ENCODE measurements at places on chromosomes 1 and 21.

DNA sequence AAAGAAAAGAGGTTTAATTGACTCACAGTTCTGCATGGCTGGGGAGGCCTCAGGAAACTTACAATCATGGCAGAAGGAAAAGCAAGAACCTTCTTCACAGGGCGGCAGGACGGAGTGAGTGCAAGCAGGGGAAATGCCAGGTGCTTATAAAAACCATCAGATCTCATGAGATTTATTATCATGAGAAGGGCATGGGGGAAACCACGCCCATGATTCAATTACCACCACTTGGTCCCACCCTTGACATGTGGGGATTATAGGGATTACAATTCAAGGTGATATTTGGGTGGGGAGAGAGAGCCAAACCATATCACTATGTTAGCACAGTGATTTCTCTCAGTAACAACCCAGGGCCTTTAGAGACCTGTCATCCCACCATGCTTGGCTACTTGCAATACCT is 39.9 kb downstream of the LRRN2 start:
- DNase-seq, result no peak

DNA sequence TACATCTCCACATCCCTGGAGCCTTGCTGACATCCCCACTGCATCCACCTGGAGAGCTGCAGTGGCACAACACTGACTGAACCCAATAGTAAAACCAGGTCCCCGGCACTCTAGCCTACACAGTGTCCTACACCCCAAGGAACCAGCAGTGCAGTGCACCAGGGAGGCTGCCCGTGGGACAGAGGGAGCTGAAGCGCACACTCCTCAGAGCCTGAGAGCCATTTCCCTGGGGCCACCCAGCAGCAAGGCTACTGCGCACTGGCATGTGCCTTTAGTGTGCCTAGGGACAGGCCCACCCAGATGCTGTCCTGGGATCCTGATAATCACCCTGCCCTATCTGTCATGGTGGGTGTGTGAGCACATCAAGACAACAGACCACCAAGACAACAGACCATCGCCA is 31.9 kb downstream of the NSL1 start:
- no peak for DNase-seq

GRCh38 chr21:41951876-41952567 is 1.8 kb downstream of the C2CD2 start:
- no peak for DNase-seq

- DNase-seq, result peak; percentile 23
Observed at GRCh38 chr1:5915587-5916571, 76.3 kb downstream of the NPHP4 start.

DNA sequence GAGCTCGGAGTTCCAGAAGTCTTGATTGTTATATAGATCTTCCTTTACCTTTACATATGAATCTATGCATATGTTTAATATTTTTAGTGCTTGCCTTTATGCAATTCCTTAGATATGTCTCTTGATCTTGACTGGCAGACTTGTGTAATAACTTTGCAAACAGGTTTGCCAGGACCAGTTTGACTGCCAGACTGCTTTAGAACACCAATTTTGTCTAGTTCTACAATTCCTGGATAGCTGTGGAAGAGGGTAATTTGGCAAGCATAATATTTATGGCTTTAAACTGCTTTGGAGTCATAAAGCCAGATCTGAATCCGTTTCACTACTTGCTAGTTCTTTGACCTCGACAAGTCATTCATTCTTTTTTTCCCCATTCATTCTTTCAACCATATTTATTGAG is 250.0 kb downstream of the FAF1 start:
- DNase-seq, result no peak

- DNase-seq, result no peak
Observed at GRCh38 chr21:46135782-46136395, 19.5 kb downstream of the FTCD start.

DNA sequence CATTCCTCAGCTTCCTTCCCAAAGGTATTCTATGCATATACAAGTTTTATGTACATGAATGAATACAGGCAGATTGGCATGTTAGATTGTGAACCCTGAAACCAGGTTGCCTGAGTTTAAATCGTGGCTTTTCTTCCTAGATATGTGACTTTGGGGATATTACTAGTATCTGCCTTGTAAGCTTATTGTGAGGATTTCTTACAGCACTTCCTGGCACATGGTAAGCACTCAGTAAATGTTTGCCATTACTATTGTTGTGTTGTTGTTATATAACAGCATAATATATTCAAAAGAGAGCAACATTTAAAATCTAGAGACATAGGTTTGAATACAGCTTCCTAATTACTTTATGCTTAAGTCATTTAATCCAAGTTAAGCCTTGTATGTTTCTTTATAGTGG is 45.1 kb downstream of the RAP1A start:
- no peak for DNase-seq

DNA sequence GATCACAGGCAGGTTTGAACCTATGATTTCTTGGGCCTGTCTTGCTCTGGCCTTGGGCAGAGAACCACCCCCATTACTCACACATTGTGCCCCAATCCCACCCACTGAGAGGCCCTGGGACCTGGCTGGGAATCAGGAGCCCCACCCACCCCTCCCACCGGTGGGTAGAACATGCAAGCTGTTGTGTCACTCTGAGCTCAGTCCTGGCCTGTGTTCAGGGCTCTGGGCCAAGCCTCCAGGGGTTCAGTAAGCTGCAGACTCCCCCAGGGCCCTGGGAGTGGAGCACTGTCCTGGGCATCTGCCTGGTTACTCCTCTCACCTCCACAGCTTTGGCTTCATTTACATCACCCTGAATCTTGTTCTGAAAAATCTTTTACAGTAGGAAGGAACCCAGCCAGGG is 270.5 kb downstream of the RRAGC start:
- DNase-seq, result no peak

DNA sequence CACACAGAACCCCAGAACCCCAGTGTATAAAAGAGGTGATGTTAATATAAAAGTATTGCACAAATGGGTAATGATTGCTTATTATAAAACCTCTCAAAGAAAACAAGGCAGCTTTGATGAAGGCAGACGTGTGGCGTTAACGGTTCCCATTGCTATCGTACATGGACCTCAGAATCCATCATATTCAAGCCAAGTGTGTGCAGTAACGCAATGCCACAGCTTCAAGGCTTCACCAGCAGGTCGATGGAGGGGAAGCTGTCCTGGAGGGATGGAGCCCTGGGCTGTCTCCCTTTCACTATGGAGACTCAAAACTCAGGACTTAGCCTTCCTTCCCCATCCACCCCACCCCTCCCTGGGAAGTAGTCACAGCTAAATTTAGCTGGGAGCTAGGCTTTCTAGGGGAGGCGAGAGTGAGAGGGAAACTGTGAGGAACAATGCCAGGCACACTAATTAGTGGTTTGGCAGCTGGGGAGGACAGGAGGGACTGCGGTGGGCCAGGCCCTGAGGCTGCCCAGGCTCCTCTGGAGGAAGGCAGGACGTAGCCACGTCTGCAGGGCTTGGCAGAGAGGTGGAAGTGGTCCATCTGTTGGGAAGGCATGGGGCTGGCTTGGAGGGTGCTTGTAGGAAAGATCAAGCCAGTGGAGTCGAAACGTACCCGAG is 121.2 kb downstream of the HMGB4 start:
- DNase-seq, result no peak

GRCh38 chr1:108200687-108201051 is 526 bp upstream of the SLC25A24 start:
- DNase-seq, result peak; percentile 74

GRCh38 chr1:1157033-1157365 is 16.7 kb upstream of the TTLL10 start:
- no peak for DNase-seq

GRCh38 chr1:193794239-193794638 is 607.8 kb upstream of the B3GALT2 start:
- no peak for DNase-seq

DNA sequence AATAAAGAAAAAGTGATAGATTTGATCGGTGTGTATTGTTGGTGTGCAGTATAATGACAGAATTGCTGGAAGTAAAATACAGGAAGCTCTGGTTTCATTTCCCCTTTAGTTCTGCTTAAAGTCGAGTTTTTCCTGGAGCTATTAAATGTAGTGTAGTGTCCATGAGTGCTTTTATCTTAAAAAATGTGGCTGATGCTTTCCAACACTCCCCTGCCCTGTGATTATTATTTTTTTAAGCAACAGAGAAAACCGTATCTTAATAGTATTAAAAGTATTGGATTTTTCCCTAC is 1.1 kb downstream of the LGALS8 start:
- DNase-seq, result no peak

DNA sequence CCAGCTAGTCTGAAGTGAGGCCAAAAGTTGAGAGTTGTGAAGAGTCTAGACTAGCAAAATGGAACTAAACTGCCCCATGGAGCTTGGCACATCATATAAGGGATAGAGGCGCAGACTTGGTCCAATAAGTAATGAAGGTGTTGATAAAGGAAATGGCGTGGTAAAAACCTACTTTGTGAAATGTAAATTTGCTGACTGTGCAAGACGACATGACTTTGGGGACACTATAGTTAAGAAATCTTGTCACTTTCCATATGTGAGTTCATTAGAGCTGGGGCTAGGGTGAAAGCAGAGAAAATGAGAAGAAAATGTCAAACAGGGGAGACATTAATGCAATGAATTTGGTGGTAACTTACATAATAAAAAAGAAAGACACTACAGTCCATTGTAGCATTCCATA is 50.1 kb downstream of the CLDN17 start:
- no peak for DNase-seq

GRCh38 chr1:92502247-92502646 is 15.5 kb upstream of the GFI1 start:
- no peak for DNase-seq

DNA sequence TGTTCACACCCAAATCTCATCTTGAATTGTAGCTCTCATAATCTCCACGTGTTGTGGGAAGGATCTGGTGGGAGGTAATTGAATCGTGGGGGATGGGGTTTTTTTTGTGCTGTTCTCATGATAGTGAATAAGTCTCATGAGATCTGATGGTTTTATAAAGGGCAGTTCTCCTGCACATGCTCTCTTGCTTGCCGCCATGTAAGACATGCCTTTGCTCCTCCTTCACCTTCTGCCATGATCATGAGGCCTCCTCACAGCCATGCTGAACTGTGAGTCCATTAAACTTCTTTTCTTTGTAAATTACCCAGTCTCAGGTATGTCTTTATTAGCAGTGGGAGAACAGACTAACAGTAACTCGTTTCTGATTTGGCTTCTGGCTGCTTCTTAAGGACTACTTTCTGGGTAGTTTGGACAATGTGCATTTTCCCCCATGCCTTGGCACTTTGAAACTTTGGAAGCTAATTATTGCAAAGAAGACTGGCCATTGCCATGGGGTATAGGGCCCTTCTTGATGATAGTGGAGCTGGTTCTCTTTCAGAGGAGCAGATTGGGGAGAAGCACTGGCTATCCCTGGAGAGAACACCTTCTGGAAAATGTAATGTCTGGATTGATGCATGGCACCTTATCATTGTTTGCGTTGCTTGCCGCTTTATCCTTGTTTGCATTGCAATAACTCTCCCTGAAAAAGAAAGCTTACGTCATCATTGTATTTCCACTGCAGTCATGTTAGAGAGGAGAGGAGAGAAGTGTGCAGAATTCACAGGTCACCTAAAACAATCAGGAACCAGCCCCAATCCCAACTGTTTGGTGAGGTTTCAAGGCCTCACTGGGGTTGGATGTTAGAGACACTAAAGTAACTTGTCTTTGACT is 5.9 kb downstream of the CNIH3 start:
- no peak for DNase-seq

- no peak for DNase-seq
Observed at GRCh38 chr1:154499446-154499845, 2.6 kb upstream of the TDRD10 start.

GRCh38 chr1:110286564-110286963 is 52.6 kb upstream of the RBM15 start:
- no peak for DNase-seq

- no peak for DNase-seq
Observed at GRCh38 chr1:16442265-16442664, 1.7 kb downstream of the NECAP2 start.

DNA sequence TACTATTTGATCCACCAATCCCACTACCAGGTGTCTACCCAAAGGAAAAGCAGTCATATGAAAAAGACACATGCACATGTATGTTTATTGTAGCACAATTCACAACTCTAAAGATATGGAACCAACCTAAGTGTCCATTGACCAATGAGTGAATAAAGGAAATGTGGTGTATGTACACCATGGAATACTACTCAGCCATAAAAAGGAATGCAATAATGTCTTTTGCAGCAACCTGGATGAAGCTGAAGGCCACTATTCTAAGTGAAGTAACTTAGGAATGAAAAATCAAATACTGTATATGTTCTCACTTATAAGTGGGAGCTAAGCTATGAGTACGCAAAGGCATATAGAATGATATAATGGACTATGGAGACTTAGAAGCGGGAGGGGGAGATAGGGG is 12.6 kb downstream of the ADIPOR1 start:
- no peak for DNase-seq

GRCh38 chr1:243738020-243738419 is 112.0 kb downstream of the AKT3 start:
- no peak for DNase-seq

GRCh38 chr1:29237852-29238619 is 1.7 kb downstream of the PTPRU start:
- no peak for DNase-seq

DNA sequence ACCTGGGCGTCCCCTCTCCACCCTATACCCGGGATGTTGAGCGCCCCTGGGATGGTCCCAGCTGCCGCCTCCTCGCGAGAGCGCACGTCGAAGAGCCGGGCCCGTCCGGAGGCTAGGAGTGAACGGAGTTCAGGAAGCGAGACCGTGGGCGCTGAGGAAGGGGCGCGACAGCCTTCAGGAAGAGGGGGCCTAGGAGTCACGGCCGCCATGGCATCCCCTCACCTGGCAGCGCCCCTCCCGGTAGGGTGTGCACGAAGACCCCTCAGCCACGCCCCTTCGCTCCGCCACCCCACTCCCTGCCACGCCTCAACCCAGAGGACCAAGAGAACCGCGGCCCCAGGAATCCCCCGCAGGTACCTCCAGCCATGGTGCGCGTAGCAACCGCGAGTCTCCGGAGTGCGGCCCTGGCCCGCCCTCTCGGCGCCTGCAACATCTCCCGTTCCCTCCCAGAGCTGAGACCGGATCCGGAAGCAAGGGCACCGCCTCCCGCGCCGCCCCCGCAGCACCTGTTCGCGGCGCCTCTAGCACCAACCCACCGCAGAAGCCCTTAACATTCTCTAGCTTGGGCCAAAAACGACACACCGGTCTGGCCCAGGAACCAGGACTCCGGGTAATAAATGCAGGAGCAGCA is at the start of gene TSTD1:
Gene TSTD1, minus strand, starts transcription at position 442 of the 631 bp plus-strand sequence. Its CDS starts 75 bp downstream, at position 367.
- DNase-seq, result peak; percentile 66

GRCh38 chr1:43294761-43295160 is 6.0 kb upstream of the TIE1 start:
- DNase-seq, result no peak

GRCh38 chr1:13965770-13966398 is 265.9 kb downstream of the PRDM2 start:
- peak; percentile 38 for DNase-seq

DNA sequence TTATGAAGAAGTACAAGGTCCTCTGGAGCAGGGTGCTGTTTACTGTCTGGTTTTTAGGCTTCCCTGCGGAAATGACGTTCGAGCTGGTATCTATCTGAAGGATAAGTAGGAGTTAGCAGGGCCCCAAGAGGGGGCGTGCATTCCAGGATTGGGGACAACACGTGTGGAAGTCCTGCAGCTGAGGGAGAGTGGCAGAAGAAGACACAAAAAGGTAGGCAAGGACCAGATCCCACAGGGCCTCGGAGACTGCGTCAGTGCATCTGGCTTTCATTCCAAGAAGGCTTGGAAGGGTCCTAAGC is 5.9 kb downstream of the RIMS3 start:
- no peak for DNase-seq

Measured in ACHN (cell line).